ENCODE measurements at places on chromosomes 12 and 14.

DNA sequence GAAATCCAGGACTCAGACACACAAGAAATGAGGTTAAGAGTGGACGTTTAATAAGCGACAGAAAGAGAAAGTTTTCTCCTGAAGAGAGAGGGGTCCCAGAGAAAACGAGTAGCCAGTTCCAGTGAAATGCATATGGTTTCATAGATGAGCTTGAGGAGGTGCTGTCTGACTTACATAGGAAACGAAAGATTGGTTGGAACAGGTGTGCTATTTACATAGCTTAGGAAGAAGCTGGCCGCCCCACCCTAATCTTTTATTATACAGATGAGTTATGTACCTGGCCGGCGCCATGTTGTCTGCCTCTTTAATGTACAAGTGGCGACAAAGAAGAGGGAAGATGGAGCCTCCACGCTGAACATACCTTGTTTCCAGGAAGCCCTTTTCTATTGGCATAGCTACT is 223.0 kb downstream of the SLC6A15 start:
- no peak for DNase-seq

GRCh38 chr12:34347367-34347766 is 325.1 kb downstream of the ALG10 start:
- no peak for DNase-seq

GRCh38 chr12:85060916-85061315 is 24.8 kb downstream of the LRRIQ1 start:
- no peak for DNase-seq

DNA sequence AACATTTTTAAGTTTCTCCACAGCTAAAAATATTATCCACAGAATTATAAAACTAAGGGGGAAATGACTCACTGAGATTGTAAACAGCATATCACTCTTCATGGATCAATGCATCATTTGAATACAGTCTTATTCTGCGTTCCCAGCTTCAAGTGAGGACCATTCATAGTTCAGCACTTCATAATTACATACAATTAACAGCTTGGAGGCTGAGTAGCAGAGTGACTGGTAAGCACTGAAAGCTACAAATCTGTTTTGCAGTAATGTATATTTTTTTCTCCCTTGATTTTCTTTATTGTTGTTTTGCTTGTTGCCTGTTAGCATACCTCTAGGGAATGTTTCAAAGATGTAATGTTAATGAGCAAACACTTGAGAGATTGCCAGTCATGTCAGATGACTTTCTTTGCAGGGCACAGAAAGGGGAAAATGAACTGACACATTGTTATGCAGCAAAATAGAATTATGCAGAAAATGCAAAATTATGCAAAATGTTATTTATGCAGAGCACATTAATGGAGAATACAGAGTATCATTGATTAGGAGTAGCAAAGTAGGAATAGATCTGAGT is 138.6 kb downstream of the RPS29 start:
- DNase-seq = no peak

DNA sequence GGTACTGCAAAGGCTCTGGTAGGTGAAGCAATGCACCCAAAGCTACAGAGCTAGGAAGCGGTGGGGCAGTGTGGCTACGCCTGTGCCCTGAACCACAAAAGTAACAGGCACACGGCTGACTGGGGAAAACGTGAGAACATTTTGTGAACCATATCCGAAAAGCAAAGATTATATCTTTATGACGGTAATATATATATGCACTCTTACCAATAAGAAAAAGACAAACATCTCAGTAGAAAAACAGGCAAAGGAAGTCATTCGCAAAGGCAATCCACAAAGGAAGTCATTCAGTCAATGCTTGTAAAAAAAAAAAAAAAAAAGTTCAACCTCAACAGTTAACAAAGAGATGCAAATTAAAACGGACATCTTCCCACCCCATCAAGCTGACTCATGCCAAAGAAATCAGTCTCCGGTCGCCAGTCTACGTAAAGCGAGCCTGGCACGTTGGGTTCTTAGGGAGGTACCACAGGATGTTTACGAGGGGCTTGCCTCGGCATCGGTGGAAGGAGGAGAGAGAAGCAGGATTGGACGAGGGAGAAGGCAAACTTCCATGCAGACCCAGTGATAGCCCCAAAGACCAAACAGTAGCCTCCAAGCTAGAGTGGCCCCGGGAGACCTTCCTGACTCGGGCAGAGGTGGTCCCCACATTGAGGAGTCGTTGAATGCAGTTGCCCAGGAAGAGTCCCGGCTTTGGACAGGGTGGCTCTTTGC is 39.4 kb upstream of the PPP2R5C start:
- peak; percentile 56 for DNase-seq

DNA sequence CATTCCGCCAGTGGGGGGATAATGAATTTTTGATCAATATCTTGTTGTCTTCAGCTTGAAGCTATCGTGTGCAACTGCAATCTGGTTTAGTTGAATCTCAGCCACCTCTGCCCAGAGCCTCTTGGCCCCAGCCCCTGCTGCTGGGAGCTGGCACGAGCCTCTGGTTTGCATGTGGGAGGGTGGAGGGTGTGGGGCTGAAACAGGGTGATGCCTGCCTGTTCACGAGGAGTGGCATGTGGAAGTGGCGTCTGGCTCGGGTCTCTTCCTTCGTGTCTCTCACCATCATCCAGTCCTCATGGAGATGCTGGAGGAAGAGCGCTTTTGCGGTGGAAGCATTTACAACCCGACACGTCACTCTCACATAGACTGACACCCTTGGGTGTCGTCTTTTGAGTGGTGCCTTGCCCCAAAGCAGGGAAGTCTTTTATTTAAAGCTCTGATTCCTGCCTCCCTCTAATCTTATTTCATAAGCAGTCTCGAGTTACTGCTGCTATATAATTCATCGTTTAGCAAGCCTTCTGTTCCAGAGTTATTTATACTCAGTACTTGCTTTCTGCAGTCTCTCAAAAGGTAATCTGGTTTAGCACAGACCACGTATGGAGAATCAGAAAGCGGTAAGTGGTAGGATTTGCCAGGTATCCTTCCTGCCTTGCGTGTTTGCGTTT is 64.5 kb downstream of the AACS start:
- DNase-seq = no peak

- DNase-seq = no peak
Observed at GRCh38 chr12:51382173-51382572, 9.0 kb downstream of the GALNT6 start.

GRCh38 chr12:80710727-80711449 is 3.5 kb downstream of the MYF6 start:
- no peak for DNase-seq

GRCh38 chr14:37652042-37652441 is 56.6 kb downstream of the TTC6 start:
- DNase-seq = no peak

DNA sequence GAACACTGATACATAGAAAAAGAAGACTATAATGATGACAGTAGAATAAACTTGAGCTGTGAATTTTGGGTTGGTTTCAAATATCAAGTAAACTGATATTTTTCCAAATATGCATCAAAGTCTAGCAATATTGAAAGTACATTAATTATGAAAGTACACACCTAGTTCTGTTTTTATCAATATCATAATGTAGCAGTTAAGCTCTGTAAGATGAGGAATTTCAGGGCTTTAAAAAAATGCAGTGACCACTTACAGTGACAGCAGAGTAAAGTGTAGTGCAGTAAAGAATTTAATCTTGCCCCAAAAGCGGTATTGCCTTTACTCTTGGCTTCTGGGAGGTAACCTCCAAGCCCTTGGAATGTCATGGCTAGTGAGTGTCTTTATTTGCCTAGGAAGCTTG is 102.9 kb upstream of the ABCD2 start:
- DNase-seq = no peak

GRCh38 chr12:55829967-55830600 is 697 bp upstream of the DNAJC14 start:
- no peak for DNase-seq

GRCh38 chr12:54215989-54216796 is 27.4 kb upstream of the SMUG1 start:
- no peak for DNase-seq

- no peak for DNase-seq
Observed at GRCh38 chr12:120363274-120363855, 5.6 kb downstream of the MSI1 start.

GRCh38 chr12:24206621-24207020 is 257.2 kb upstream of the SOX5 start:
- DNase-seq = no peak

GRCh38 chr12:125314051-125314755 is 249.0 kb downstream of the AACS start:
- no peak for DNase-seq

GRCh38 chr14:69964841-69965240 is 85.6 kb downstream of the SMOC1 start:
- DNase-seq = no peak

- no peak for DNase-seq
Observed at GRCh38 chr14:61811882-61812346, 49.7 kb downstream of the SNAPC1 start.

GRCh38 chr12:96414637-96415036 is 14.4 kb upstream of the CDK17 start:
- DNase-seq = no peak

DNA sequence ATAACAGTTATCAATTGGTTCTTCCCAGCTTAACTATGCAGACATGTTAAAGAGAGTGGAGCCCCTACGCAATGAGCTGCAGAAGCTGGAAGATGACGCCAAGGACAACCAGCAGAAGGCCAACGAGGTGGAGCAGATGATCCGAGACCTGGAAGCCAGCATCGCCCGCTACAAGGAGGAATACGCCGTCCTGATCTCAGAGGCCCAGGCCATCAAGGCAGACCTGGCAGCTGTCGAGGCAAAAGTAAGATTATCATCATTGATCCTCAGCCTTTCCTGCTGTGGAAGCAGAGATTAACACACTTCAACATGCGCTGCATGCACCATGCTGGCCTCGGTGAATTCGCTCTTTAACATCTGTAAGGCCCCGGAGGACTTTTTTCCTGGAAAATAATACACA is 53.6 kb downstream of the HSP90AA1 start:
- DNase-seq = no peak

DNA sequence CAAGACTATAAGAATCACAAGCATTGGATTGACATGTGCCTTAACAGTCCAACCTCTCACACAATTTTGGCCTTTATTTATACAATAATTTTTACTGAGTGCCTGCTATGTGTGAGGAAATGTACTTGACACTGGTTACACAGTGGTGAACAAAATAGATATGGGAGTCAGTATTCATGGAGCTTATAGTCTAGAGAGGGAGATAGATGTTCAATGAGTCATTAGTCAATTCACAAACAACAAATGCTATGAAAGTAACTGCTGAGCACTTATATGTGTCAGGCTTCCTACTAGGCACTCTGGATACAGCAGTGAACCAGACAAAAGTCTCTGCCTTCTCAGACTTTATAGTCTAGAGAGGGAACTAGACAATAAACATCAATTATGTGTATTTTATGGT is 3.7 kb downstream of the CFAP54 start:
- no peak for DNase-seq

- DNase-seq = no peak
Observed at GRCh38 chr14:98770151-98770550, 501.8 kb downstream of the BCL11B start.

DNA sequence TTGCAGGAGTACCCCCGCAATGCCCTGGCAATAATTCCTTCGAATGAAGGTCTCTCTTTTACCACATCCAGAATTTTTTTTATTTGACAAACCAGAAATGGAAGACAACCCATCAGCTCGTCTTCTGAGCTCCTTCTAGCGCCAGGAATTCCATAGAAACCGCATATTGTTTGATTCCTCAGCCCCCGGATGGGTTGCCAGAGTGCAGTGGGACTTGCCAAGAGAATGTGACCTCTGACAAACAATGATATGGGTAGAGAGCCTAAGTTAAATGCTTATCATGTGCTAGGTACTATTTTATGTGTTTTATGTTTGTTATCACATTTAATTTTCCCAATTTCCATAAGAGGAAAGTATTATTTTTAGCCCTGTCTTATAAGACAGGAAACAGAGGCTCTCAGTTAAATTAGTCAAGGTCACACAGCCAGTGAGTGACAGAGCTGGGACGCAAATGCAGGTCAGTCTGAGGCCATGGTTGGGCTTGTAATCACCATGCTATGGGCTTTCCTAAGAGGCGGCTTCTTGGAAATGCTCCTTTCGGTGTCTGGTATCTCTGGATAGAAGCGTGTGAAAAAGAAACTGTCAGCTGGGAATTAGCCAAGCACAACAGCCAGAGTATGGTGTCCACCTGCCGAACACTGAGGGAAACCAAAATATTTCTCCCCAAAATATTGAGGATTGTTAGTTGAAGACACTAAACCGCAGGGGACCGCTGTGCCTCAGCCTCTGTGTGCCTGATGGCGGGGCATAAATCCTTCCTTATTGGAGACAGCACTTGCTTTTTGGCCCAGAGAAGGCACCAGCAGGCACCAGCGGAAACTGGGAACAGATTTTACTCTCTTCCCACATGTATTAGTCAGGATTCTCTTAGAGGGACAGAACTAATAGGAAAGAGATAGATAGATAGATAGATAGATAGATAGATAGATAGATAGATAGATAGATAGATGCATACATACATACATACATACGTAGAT is 29.4 kb upstream of the ETFBKMT start:
- no peak for DNase-seq

- no peak for DNase-seq
Observed at GRCh38 chr14:57046175-57046574, 222.5 kb downstream of the EXOC5 start.

- no peak for DNase-seq
Observed at GRCh38 chr12:128163086-128163485, 103.9 kb upstream of the TMEM132C start.

DNA sequence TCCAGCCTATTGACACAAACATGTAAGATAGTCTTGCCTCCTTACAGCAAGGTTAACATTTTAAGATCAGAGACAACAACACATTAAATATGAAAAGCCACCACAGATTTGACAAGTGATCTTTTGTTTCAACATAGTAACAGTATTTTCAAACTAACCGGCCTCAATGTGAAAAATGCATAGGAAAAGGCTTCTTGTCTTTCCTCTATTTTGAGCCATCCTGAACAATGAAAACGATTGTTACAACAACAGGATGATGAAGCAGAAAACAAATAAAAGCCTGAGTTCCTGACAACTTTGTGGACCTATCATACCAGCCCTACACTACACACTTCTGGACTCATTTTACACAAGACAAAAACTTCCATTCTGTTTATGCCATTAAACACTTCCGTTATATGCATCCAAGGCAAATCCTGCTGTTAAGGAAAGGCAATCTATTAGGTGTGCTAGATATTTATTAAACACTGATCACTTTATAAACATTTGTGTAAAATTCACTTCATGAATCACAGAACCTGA is 37.3 kb downstream of the BAZ1A start:
- DNase-seq = no peak

DNA sequence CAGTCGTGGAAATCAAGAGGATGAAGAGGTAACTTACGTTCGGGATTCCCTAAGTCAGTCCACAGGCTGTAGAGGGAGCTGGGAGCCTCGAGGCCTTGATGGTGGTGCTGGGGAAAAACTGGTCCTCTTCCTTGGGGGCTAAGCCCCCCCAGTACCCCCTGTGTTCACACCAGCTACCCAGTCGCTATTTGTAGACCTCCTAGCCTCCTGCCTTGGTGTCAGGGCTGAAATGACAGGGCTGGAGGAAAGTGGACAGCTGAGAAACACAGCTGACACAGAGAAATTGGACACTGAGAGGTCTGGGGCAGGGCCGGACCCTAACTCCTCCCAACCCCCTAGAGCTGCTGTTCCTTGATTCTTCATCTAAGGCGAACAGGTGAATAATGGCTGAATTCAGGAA is at the start of gene STAC3:
STAC3 (minus strand) TSS at position 232 of the 400 bp plus-strand sequence. CDS start 1,551 bp downstream, outside the sequence.
- DNase-seq = no peak

Data from stimulated activated CD4-positive, alpha-beta T cell treated with anti-CD3 and anti-CD28 coated beads, Interleukin-1b, Interleukin-23, amount 100 ng/mL, for 1 hour (primary cell).